ENCODE measurements at places on chromosomes 2 and 18. TPM values are rescaled to one million over a fixed set of nuclear protein-coding genes. Genes with fewer than 3 reads are reported as not detected.

GRCh38 chr2:172560721-172561120 is 4.8 kb downstream of the PDK1 start:
- DNase-seq: no peak

- DNase-seq: peak; percentile 95
Observed at GRCh38 chr2:54402350-54402749, 53.8 kb upstream of the SPTBN1 start.

DNA sequence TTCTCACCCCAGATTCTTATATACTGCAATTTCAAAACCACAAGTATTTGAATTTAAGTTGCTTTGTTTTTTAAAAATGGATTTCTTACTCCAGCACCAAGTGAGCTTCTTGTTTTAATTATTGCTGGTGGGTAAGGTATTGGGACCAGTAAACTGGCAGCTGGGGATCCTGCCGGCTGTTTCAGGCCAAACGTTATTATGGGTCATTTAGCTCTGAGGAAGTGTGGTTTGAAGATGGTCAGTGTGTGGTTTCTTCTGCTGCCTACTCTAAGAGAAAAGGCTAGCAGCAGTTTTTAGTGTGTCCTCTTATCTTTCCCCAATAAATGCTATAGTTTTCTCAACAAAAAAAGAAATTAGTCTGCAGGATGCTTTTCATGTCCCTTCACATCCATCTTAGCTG is 30.6 kb downstream of the CFAP221 start:
- no peak for DNase-seq

DNA sequence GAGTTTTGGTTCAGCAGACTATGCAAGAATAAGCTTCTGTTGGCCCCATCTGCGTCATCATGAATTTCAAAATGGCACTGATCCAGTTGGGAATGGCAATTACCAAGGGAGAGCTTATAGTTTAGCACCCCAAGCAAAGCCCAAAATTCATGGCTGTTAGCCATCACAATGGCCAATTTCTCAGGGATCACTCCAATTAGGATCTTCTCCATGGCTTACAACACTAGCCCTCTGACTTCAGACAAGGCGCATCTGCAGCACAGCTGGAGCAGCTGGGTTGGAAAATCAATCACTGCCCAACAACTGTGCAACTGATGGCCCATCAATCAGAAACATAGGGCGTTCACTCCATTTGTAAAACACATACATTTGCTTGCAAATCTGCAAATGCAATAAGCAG is 273.6 kb downstream of the SRBD1 start:
- DNase-seq: peak; percentile 53

- DNase-seq: peak; percentile 36
Observed at GRCh38 chr2:195659114-195659513, 2.1 kb downstream of the SLC39A10 start.

DNA sequence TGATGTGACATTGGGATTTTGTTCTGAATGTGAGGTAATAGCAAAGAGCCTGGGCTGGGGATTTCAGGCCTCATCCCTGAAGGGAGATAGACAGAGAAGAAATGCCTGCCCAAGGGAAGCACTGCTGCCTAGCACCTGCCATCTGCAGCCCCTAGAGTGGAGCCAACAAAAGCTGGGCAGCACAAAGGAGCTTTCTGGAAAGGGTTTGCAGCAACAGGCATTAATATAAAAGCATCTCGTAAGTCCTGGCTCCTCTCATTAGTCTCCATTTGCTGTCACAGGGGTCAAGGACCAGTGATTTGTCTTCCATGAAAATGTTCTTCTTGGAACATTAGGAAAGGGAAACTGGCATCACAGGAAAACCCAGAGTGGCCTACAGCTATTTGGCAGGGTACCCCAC is 157.2 kb upstream of the SLC14A2 start:
- no peak for DNase-seq

DNA sequence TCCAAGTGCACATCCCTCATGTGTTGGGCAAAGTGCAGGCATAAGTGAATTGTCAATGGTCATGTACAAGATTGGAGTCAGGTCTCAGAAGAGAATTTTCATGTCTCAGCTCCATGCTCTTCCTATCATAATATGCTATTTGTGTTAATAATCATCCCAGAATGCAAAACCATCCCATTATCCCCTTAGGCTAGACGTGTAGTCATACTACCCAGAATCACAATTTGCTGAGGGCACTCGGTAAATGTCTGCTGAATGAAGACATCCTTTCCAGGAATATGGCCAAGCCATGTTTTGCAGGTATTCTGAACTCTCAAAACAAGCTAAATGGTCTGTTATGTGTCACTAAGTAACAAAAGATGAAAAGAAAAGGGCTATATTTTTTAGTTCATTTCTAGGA is 263.8 kb downstream of the RAD51AP2 start:
- DNase-seq: no peak

The SH3BP4 gene
- total RNA-seq: 74.8 TPM

DNA sequence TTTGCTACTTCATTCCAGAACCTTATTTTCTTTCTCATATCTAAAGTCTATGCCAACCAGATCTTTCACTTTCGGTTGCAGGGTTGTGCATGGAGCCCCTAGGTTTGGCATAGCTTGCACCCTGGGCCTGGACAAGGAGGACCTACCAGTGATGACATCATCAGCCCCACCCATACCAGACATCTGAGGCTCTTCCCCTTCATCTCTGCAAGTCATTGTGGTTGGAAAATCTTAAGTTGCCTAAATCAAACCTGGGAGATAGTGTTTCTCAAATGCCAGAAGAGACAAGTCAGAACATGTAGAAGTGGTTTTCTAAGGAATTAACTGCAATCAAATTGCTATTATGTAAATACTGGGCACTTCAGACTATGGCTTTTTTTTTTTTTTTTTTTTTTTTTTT is 363.3 kb downstream of the ZNF516 start:
- no peak for DNase-seq

GRCh38 chr2:4454907-4455306 is 751.5 kb downstream of the DCDC2C start:
- DNase-seq: no peak

Data from fibroblast of lung (primary cell).